ENCODE measurements at places on chromosomes 2 and 18. TPM values are rescaled to one million over a fixed set of nuclear protein-coding genes. Genes with fewer than 3 reads are reported as not detected.
A peak's percentile ranks its signal among the peaks of the same experiment; 100 is the strongest.

- no peak overlapping the region for H3K4me3 ChIP-seq
- DNase-seq: no peak
- H3K27ac ChIP-seq: no peak overlapping the region
- H3K36me3 ChIP-seq: no peaks in the 10 kb centered on the region
- H3K4me1 ChIP-seq: no peaks in the 10 kb centered on the region
- no peaks in the 10 kb centered on the region for H3K27me3 ChIP-seq
Measured at GRCh38 chr18:77658751-77659448, 409.3 kb downstream of the GALR1 start.

DNA sequence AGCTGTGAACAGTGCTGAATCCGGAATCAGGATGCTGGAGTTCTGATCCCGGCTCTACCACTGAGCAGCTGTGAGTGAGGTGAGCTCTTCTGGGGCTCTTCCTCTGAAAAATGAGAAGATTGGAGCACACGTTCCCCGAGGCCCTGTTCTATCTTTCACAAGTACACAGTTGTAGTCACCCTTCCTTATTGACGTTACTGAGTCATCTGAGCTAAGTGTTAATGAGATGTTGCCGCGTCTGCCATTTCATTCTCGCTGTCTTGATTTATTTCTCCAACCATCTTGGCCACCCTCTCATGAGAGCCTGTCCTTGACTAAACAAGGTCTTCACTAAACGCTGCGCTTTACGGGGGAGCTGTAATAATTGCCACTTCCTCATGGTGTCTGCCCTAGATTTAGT lies 31.9 kb upstream of the EFR3B start:
- H3K36me3 ChIP-seq: peaks cover 5% of the 10 kb centered on the region
- no peak for DNase-seq
- H3K4me3 ChIP-seq: no peak overlapping the region

- H3K4me3 ChIP-seq: no peak overlapping the region
- H3K4me1 ChIP-seq: no peaks in the 10 kb centered on the region
- no peak overlapping the region for H3K27ac ChIP-seq
- H3K36me3 ChIP-seq: no peaks in the 10 kb centered on the region
- peak; percentile 52 for DNase-seq
Measured at GRCh38 chr2:123717636-123718334, 307.3 kb upstream of the CNTNAP5 start.

GRCh38 chr2:148201075-148202004 lies 180.4 kb downstream of the MBD5 start:
- no peak overlapping the region for H3K4me3 ChIP-seq
- H3K27me3 ChIP-seq: no peaks in the 10 kb centered on the region
- peak; percentile 42 for DNase-seq
- H3K36me3 ChIP-seq: no peaks in the 10 kb centered on the region
- no peaks in the 10 kb centered on the region for H3K4me1 ChIP-seq
- no peak overlapping the region for H3K27ac ChIP-seq

DNA sequence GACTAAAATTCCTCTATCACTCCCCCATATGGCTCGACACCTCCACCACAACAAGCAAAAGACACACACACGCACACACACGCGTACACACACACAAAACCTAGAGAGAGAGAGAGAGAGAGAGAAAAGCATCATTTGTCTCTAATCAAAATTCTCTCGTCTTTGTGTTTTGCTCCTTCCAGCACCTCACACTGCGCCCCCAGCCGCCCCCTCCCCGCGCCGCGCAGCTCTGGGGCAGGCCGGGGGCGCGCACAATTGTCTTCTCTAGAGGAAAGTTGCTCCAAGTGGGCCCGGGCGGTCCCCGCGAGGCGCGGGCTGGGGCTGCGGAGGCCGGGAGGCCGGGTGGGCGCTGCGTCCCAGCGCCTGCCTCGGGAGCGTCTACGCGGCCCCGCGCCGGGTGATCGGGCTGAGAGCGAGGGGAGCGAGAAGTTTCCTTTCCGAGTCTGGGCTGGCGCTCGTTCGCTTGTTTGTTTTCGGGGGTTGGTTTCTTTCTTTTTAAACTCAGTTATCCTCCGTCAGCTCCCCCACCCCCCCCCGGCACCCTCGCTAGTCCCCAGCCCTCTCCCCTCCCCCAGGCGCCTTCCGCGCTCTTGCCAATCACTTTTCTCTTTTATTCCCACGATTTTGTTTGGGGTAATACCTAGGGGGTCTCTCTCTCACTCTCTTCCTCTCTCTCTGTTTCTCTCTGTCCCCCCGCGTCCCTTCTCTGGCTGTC lies 4.1 kb downstream of the ZEB2 start:
- H3K4me1 ChIP-seq: peaks cover 26% of the 10 kb centered on the region
- no peaks in the 10 kb centered on the region for H3K36me3 ChIP-seq
- DNase-seq: peak; percentile 72
- H3K27me3 ChIP-seq: peaks cover 100% of the 10 kb centered on the region
- peak overlapping the region; percentile 67 for H3K4me3 ChIP-seq

DNA sequence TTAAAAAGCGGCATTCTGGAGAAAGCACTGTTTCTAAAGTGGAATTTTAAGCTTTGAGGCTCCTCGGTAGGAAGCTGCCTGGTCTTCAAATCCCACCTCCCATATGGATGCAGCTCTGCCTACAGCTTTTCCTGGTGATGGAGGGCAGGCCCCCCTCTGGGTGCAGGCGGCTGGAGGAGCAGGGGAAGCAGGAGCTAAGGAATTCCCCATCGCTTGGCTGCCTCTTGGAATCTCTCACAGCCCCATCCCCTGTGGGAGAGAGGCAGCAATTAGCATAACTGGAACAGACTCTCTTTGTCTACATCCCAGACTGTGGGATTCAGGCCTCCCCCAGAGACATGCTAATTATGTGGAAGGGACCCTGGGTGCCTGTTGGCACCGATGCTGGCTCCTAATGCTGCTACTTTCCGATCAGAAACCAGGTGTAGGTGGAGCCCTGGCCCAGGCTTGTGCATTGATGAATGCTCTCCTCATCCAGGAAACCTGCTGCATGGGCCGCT lies 51.3 kb downstream of the LIPG start:
- no peaks in the 10 kb centered on the region for H3K27me3 ChIP-seq
- H3K4me1 ChIP-seq: no peaks in the 10 kb centered on the region
- no peak overlapping the region for H3K27ac ChIP-seq
- H3K36me3 ChIP-seq: no peaks in the 10 kb centered on the region

GRCh38 chr2:120984046-120984445 lies 248.4 kb downstream of the GLI2 start:
- DNase-seq: no peak
- peaks cover 78% of the 10 kb centered on the region for H3K36me3 ChIP-seq
- H3K4me3 ChIP-seq: no peak overlapping the region
- H3K4me1 ChIP-seq: no peaks in the 10 kb centered on the region
- H3K27me3 ChIP-seq: no peaks in the 10 kb centered on the region
- no peak overlapping the region for H3K27ac ChIP-seq

DNA sequence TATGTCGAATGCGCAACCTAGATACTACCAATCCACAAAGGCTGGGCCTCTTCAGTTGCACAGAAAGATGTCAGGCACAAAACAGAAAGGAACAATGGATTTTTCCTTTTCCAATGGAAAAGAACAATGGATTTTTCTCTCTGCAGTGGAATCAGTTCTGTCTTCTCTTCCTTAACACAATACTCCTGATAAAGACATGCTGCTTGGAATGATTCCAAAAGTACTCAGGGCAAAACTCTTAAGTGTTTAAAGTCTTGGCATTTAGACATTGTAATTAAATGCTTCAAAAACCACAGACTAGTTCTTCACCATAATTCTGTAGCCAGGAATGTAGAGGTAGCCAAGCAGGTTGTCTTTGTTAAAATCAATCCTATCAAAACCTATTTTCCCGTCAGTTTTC lies 46.7 kb upstream of the FLACC1 start:
- H3K36me3 ChIP-seq: peaks cover 8% of the 10 kb centered on the region
- H3K4me1 ChIP-seq: peaks cover 16% of the 10 kb centered on the region
- no peaks in the 10 kb centered on the region for H3K27me3 ChIP-seq
- no peak for DNase-seq
- H3K27ac ChIP-seq: peak overlapping the region; percentile 10

DNA sequence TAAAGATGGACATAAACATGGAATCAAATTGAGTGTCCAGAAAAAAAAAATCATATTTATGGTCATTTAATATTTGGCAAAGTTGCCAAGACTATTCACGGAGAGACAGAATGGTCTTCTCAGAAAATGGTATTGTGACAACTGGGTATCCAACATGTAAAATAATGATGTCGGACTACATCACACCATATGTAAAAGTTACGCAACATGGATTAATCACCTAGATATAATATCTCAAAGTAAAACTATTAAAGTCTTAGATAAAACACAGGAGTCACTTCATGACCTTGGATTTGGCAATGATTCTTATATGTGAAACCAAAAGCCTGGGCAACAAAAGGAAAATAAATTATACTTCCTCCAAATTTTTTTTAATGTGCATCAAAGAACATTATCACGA lies 1591.7 kb upstream of the DDX18 start:
- no peak for DNase-seq
- no peak overlapping the region for H3K27ac ChIP-seq
- H3K4me3 ChIP-seq: no peak overlapping the region
- no peaks in the 10 kb centered on the region for H3K36me3 ChIP-seq
- no peaks in the 10 kb centered on the region for H3K27me3 ChIP-seq
- no peaks in the 10 kb centered on the region for H3K4me1 ChIP-seq

- H3K27ac ChIP-seq: no peak overlapping the region
- no peak for DNase-seq
- no peaks in the 10 kb centered on the region for H3K36me3 ChIP-seq
- H3K27me3 ChIP-seq: no peaks in the 10 kb centered on the region
Measured at GRCh38 chr2:182038576-182038975, 52.9 kb downstream of the PPP1R1C start.

DNA sequence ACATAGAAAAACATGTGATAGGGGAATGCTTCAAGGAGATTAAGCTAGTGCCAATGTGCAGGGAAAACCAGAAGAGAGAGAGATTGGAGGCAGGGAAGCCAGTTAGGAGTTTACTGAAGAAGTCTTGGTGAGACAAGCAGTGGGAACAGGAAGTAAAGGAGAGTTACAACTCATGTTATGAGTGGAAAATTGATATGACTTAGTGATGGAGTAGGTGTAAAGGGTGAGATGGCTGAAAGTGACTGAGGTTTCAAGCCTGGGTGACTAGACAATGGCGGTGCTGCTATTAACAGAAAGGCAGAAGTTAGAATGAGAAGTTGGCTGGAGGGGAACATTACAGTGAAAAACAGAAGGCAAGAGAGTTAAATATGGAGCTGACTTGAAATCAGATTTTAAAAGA lies 16.5 kb downstream of the DOK1 start:
- H3K36me3 ChIP-seq: no peaks in the 10 kb centered on the region
- no peak for DNase-seq
- no peaks in the 10 kb centered on the region for H3K27me3 ChIP-seq
- H3K27ac ChIP-seq: no peak overlapping the region
- no peak overlapping the region for H3K4me3 ChIP-seq

- no peaks in the 10 kb centered on the region for H3K36me3 ChIP-seq
- no peak overlapping the region for H3K27ac ChIP-seq
- no peaks in the 10 kb centered on the region for H3K27me3 ChIP-seq
- no peak for DNase-seq
Measured at GRCh38 chr18:28013066-28013465, 163.9 kb downstream of the CDH2 start.

DNA sequence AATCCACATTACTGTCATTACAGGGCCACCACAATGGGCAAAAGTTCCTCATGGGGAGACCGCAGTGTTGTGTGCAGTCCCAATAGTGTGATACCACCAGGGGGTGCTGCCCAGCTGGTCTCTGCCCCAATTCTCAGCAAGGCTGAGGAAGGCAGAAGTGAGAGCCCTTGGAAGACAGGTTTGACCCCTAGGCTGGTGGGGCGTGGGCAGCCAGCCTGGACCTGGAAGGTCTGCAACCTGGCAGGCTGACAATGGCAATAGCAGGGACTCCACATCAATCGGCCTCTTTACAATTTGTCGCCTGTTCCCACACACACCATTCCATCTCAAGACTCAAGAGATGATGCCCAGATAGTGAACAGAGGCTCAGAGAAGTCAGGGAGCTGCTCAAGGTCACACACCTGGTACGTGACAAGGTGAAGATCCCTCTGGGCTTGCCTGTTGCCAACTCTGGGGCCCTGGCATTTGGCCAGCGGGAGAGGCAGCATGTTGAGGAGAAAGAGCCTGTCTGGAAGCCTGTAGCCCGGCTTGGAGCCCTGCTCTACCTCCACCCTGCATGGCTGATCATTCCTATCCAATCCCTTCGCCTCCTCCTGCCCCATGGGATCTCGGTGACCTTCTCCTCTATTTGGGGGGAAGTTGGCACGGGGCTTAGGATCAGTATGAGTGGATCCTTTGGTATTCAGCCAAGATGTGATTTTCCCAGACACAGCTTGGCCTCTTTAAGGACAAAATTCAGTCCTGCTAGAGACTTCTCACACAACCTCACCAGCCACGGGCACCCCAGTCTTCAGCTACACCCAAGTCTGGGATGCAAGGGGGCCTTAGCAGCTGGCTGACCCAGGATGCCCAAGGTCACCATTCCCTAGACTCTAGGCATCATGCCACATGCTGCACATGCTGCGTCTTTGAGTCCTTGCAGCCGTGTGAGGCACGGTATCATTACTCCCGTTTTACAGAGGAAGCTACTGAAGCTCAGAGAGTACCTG lies 2.9 kb upstream of the ATOH8 start:
- no peak overlapping the region for H3K4me3 ChIP-seq
- H3K27ac ChIP-seq: peak overlapping the region; percentile 26
- H3K36me3 ChIP-seq: no peaks in the 10 kb centered on the region

- no peak for DNase-seq
- no peak overlapping the region for H3K27ac ChIP-seq
- no peaks in the 10 kb centered on the region for H3K36me3 ChIP-seq
- H3K4me3 ChIP-seq: no peak overlapping the region
Measured at GRCh38 chr2:22189893-22190480, 1066.2 kb downstream of the TDRD15 start.

DNA sequence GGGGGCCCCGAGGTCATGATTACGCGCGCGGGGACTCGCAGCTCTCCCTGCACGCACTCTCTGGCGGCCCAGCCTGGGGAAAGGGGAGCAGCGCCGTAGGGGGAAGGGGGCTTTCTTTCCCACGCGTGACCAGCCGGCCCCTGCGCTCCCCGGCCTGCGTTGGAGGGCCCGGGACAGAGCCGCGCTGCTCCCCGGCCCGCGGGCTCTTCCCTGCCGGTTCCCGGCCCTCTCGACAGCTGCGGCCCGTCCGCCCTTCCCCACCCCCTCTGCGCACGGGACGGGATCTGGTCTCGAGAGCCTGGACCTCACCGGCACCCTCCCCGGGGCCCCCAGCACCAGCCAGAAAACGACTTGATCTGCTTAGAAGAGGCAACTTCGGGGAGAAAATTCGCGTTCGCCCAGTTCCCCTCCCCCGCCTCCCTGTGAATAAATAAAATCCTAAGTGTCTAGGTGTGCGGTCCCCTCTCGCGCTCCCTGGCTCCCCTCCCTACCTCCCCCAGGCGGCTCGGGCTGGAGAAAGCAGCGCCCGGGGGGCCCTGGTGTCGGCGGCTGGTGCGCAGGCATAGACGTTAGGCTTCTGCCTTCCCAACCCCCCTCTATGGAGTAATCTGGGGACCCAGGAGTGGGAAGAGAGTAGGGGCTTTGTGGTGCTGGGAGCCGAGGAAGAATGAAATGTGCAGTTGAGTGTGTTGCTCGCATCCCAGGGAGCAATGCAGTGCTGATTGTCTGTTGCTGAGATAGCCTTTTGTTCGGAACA lies 803 bp upstream of the FIGN start:
- no peaks in the 10 kb centered on the region for H3K36me3 ChIP-seq
- H3K27me3 ChIP-seq: peaks cover 10% of the 10 kb centered on the region
- H3K4me1 ChIP-seq: peaks cover 8% of the 10 kb centered on the region
- no peak for DNase-seq
- H3K27ac ChIP-seq: peak overlapping the region; percentile 77

The PRSS56 gene
- not detected for total RNA-seq

The CXCR1 gene
- 0.87 TPM for total RNA-seq

The GKN1 gene
- total RNA-seq: 1.7 TPM

The POMC gene
- total RNA-seq: 0.92 TPM

The PDE1A gene
- total RNA-seq: 12.9 TPM

The ARID5A gene
- 26.8 TPM for total RNA-seq

The CXCR4 gene
- total RNA-seq: 5.4 TPM

The ABCG8 gene
- 8.9 TPM for total RNA-seq

The SUPT7L gene
- 27.8 TPM for total RNA-seq

The DNMT3A gene
- 21.6 TPM for total RNA-seq

The PLA2R1 gene
- 6.8 TPM for total RNA-seq

The PARD3B gene
- 42.6 TPM for total RNA-seq

The RIT2 gene
- total RNA-seq: not detected

Data from stomach (tissue), 19 donors.